Stimulated activated CD8-positive, alpha-beta memory T cell treated with anti-CD3 and anti-CD28 coated beads, Interleukin-7, amount 100 ng/mL, for 1 hour (primary cell): ENCODE measurements at places on chromosomes 3 and 15.

GRCh38 chr15:78212546-78213424, 21.6 kb downstream of the ACSBG1 start:
- no peak for DNase-seq

- no peak for DNase-seq
Observed at GRCh38 chr3:46934498-46935167, 41.9 kb downstream of the CCDC12 start.

GRCh38 chr15:101709466-101709865, 14.8 kb downstream of the TARS3 start:
- no peak for DNase-seq

DNA sequence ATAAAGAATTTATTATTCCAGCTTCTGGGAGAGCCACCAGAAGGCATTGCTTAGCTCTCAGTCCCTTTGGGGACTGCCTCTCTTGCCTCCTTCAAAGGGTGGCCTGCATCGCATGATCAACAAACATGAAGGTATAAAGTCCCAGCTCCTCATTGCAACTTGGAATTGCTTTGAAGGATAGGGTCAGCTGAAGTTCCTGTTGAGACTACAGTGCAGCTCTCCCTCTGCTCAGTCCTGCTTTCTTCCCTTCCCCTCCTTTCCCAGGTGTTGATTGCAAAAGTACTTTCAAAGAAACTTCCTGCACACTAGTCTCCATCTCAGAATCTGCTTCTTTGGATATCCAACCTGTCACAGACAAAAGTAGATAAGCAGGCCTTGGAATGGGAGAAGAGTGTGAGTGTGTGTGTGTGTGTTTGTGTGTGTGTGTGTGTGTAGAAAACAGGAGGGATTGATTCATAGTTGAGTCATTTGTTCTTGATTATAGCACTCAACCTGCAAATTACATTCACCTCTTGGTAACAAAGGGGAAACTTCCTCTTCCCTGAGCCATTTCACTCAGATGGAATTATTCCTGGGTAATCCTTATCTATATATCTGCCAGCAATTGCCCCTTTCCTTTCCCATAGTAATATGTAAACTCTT, 13.7 kb downstream of the CCR8 start:
- DNase-seq = no peak
